NCI-H1417 (cell line): ENCODE measurements at places on chromosomes 12 and 14.

DNA sequence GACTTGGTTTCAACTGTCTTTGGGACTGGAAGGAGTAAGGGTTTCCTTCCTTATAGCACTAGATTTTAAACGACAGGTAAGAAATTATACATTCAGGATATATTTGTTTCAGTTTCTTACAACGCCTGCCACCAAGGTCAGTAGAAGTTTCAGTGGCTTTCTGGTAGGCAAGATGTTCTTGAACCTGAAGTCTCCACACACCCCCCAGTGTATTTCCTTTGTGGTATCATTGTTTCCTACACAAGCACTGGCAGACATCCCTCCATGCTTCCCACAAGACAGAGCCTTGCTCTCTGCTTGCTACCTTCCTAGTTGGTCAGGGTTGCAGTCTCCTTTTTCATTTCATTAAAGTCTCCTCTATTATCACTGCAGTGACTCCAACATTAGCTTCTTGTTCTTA is 283.1 kb downstream of the FLRT2 start:
- no peak for DNase-seq

DNA sequence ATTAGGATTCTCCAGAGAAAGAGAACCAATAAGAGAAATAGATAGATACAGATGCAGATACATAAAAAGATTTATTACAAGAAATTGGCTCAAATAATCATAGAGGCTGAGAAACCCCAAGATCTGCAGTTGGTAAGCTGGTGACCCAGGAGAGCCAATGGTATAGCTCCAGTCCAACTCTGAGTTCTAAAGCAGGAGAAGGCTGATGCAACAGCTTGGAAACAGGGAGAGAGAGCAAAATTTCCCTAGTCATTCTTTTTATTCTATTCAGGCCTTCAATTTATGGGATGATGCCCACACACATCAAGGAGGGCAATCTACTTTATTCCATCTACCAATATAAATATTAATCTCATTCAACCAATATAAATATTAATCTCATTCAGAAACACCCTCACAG is 218.2 kb downstream of the PRKD1 start:
- no peak for DNase-seq

DNA sequence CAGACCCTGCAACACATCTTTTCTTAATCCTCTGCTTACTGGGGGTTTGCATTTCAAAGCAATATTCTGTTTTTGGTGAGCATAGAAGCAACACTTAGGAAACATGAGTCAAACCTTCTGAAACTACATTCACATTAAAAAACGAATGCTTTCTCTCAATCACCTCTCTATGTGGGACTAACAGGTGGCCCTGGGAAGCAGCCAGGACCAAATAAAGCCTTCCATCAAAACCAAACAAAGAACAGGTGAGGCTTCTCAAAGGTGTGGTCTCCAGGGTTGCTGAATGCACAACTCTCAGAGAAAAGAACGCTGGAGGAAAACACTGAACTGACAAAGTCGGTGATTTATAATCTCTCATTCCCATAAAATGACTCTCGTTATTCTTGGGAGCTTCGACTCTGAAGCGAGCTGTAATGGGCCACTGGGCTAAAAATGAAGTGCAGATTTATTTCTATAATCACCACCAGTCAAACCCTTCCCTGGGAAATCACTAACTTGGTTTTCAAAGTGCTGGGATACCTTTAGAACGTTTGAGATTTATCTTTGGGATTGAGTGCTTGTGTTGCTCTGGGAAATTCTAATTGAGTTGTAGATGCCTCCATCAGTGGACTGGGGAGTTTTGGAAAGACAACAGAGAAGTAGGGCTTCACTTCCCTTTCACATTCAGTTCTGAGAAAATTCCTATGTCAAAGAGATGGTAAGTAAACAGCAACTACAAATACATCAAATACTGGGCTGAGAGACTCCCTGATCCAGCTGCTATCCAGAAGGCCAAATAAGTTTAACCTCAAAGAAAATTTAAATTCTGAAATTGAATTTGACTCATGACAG is 262.0 kb upstream of the TMPO start:
- DNase-seq = peak; percentile 95

DNA sequence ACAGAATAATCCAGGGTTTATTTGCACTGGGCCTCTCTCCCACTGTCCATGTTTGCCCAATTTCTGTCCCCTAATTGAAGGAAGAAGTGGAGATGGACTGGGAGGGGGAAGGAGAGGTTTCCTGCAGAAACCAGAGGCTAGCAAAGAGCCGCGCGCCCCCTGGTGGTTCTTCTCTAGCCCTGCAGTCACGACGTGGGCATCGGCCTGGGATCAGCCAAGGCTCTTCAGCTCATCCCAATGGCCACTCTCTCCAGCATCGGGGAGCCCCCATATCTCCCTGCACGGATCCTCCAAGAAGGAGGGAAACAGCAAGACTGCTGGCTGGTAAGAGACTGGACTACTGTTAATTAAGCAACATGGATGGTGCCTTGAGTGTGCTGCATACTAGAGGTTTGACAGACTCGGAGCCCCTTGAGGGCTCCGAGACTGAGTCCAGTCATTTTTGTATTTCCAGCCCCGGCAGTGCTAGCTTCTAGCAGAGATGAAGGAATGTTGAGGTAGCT is 18.7 kb downstream of the ZBTB39 start:
- DNase-seq = peak; percentile 88

DNA sequence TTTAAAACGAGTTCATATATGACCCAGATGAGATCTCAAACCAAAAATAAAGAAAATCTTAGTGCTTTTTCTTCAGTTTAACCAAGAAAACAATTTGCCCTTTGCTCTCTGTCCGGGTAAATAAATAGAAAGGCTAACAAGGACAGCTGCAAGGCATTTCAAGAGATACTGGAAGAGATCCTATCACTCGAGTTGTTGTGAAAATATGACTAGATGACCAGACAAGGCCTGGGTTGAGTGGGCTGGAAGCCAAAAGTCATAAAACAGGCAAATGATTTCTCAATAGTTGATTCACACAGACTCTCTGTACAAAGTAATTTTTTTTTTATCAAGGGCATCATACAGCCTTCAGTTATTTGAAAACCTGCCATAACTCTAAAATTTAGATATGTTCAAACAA is 55.9 kb upstream of the AVPR1A start:
- no peak for DNase-seq

- DNase-seq = no peak
Measured at GRCh38 chr14:97179573-97179972, 382.4 kb downstream of the VRK1 start.

DNA sequence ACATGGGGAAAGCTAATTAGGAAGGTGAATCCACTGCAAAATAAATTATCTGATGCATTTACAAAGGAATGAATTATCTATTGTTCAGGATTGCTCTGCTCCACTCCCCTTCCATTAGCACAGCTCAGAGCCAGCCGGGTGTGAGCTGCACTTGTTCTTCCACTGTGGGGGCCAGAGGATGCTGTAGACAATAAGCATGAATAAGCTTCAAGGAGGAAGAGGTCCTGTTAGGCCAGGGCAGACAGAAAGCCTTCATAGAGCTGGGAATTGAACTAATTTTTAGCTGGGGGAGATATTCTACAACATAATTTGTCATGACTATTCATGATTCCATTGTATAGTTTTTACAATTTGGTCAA is 137.6 kb upstream of the MAX start:
- DNase-seq = no peak

DNA sequence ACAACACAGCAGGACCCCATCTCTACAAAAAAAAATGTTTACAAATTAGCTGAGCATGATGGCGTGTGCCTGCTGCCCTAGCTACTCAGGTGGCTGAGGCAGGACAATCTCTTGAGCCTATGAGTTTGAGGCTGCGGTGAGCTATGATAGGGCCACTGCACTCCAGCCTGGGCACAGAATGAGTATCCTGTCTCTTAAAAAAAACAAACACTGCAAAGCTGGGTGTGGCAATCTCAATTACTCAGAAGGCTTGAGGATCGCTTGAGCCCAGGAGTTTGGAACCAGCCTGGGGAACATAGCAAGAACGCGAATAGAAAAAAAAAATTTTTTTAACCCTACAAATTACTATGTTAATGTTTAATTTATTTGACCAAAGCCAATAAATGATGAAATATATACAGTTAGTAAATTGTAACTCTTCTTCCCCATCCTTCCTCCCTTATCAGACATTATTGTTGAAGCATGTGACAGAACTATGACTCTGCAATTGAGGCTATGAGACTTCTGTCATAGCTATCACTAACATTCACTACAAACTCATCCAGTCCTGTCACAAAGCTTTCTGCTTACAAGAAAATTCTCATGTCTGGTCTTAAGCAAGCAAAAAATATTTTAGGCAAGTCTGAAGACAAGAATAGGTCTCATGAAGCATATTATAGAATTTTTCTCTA is 9.8 kb downstream of the BTBD7 start:
- DNase-seq = no peak

- peak; percentile 77 for DNase-seq
Measured at GRCh38 chr12:116693286-116694227, 44.3 kb downstream of the SPRING1 start.

- DNase-seq = no peak
Measured at GRCh38 chr12:90871726-90872096, 83.3 kb downstream of the CCER1 start.
